H9 (cell line): ENCODE measurements at places on chromosomes 16 and 17.

GRCh38 chr17:51121620-51122472 is 1.2 kb upstream of the SPAG9 start:
- peak; percentile 89 for DNase-seq

DNA sequence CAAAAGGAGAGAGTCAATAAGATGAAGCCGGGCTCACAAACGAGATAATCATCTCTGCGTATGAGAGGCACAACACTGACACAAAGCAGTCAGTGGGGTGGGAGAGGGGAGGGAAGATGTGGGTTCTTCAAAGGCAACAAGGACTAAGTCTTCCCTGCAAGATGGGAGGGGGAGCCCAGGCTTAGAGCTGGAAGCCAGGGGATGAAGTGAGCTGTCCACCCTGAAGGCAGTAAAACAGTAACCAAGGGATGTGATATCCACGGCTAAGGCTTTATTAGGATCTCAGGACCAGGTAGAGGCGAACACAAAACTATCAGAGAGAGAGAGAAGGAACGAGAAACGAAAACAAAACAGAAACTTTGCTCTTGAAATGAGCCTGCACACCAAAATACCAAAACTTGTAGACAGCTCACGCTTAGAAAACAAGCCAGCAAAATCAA is 115.9 kb downstream of the DYNLRB2 start:
- DNase-seq = no peak

GRCh38 chr16:85947230-85948137 is 48.5 kb downstream of the IRF8 start:
- no peak for DNase-seq

DNA sequence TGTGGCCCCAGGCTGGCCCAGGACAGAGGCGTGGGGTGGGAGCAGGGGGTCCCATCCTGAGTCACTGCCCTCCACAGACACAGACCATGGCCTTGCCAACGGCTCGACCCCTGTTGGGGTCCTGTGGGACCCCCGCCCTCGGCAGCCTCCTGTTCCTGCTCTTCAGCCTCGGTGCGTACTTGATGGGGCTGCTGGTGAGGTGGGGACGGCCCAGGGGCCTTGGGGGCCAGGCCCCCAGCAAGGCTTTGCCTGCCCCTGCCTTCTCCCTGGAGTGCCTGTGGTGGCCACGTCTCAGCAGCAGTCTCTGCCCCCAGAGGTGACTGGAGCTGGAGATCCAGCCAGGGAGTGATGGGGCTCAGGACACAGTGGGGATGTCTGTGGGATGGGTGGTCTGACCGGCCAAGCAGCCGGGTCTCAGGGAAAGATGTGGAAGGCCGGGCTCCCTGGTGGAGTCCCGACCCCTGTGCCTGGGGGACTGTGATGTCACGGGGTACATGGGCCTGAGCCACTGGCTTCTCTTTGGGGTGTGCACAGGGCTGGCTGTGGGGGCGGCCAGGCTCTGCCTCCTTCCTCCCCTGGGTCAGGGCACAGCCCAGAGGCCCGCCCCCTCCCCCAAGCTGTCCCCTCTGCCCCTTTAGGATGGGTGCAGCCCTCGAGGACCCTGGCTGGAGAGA is 2.2 kb downstream of the MSLN start:
- no peak for DNase-seq

DNA sequence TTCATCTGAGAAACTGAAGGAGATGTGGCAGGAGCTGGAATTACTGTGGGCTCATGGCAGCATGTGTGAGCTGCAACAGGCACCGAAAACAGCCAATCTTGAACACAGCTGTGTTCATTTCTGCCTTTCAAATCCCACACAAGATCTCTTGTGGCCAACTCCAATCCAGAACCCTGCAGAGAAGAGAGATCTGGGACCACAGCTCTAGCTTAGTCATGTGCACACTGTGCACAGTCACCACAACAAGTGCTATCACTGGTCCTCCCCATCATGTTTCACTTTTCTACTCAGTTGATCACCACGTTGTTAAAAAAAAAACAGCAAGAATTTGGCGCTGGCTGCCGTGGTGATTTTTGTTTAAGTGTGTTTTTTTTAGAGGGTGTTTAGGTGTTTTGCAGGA is 254.5 kb upstream of the ELAC2 start:
- DNase-seq = no peak

GRCh38 chr17:66649818-66650543 is 184.9 kb upstream of the CACNG5 start:
- DNase-seq = no peak

GRCh38 chr17:1627182-1627981 is 1.3 kb downstream of the SLC43A2 start:
- peak; percentile 60 for DNase-seq

GRCh38 chr17:35242805-35243560 is at the start of gene SLFN5:
SLFN5 (plus strand) TSS chr17:35243072; CDS start chr17:35258691, 15,619 bp downstream.
- peak; percentile 96 for DNase-seq

DNA sequence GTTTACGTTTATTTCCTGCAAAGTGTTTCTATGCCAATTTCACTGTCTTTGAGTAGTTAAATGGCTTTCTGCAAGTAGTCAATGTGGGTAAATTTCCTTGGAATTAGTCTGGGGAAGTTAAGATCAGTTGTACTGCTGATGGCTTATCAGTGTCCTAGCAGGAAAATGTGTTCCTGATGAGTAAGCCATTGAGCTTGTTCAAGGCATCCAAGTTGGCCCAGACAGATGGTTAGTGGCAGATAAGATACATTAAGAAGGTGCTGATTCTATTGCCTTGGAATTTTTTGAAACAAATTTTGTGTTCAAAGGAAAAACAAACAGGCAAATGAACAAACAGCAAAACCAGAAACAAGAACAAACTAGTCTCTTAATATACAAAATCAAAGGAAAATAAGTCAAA is 258.4 kb downstream of the MAP2K6 start:
- no peak for DNase-seq

GRCh38 chr17:27956601-27957445 is 63.7 kb upstream of the LYRM9 start:
- DNase-seq = no peak

- peak; percentile 54 for DNase-seq
Measured at GRCh38 chr16:66382171-66382965, 15.9 kb downstream of the CDH5 start.

GRCh38 chr16:89407282-89407924 is 83.0 kb downstream of the ANKRD11 start:
- DNase-seq = no peak

DNA sequence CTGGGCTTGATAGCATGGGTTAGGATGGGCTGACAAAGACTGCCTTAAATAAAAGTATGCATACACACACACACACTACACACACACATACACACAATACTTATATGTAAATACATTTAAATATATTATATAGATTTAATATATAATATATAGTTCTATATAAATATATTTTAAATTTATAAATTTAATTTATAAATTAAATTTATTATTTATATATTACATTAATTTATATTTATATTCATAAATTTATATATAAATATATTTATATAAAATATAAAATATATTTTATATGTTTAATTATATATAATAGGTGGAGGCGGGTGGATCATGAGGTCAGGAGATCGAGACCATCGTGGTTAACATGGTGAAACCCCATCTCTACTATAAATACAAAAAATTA is 83.2 kb downstream of the CDH13 start:
- DNase-seq = no peak

DNA sequence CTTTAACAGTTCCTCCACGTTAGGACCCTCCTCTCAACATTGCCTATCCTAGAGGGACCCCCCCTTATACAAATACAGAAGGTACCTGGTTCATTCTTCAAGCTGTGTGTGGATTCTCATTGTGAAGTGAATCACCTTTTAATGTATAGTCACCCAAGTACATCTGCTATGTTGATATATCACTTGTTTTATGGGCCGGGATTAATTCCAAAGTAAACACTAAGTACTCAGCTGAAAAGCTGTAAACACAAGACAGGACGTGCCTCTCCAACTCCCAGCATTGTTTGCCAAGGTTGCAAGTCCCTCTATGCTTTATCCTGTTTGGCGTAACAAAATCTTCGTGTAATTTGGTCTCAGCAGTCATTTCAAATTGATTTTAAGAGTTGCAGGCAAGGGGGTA is 123.6 kb downstream of the RBFOX1 start:
- no peak for DNase-seq

DNA sequence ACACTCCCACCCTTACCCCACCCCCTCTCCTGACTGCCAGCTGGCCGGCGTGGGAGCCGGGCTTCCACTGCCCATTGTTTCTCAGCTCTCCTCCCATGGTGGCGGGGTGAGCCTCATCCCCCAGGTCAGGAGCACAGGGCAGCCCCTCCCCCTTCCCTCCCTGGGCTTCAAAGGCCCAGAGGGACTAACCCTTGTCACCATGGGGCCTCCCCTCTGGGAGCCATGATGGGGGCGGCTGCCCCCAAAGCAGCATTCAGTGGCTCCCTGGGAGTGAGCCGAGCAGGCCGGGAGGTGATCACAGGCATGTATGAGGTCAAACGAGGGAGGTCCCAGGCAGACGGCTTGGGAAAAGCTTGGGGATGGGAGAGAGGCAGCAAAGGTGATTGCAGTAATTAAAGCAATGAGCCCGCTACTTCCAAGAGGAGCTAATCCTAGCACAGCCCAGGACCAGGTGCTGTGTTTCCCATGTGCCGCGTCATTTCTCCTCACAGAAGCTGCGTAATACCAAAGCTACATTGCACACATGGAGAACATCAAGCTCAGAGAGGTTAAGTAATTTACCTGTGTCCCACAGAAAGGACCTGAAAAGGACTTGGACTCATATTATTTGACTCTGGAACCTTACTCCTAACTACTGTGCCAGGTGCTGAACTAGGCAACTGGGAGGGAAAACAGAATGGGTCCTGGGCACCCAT is 24.5 kb downstream of the CDK5RAP3 start:
- peak; percentile 67 for DNase-seq

DNA sequence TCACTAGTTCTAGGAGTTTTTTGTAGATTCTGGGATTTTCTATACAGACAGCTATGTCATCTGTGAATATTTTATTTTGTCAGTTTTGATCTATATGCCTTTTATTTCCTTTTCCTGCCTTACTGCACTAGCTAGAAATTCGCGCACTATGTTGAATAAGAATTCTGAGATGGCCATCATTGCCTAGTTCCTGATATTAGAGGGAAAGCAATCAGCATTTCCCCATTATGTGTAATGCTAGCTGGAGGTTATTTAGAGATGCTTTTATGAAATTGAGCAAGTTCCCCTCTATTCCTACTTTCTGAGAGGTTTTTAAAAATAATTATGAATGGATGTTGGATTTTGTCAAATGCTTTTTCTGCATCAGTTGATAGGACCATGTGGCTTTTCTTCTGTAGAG is 23.8 kb downstream of the MPRIP start:
- no peak for DNase-seq

DNA sequence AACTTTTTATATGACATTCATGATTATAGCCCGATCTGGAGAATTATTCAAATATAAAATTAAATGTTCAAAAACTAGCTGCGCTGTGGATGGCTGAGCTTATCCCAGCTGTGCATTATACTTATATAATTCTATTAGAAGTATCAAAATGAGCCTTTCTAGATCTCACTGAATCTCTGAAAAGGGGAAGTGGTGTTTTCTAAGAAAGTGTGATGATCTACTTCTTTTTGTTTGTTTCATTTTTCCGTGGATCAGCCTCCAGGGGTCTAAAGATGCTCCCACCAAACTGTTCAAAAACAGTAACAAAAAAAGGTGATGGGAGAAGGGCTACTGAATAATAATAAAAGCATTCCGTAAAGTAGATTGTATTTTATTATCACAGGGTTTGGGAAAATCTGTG is 411.3 kb upstream of the PSMD7 start:
- DNase-seq = no peak

GRCh38 chr17:13283606-13284005 is 265.8 kb upstream of the ELAC2 start:
- DNase-seq = peak; percentile 40

GRCh38 chr16:72569677-72570076 is 397.7 kb upstream of the PMFBP1 start:
- no peak for DNase-seq

- no peak for DNase-seq
Measured at GRCh38 chr17:19290066-19290705, 53.0 kb downstream of the EPN2 start.

DNA sequence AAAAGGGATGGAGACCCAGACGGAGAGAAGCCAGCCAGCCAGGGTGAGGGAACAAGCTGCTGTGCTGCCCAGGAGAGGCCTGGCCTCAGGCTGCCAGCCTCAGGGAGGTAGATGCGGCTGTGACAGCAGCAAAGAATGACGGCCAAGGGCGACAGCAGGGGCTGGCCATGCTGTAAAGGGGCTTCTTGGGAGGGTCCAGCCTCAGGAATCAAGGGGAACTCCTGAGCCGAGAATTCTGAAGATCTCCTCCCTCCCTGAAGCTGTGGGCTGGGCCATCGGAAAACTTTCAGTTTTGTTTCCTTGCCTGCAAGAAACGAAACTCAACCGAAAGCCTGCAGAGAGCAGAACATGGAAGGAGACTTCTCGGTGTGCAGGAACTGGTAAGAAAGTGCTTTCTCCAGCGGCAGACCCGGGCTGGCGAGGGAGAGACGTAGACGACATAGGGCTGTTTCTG is at the start of gene XAF1:
TSS of gene XAF1 (plus strand) at position 316 of the 454 bp plus-strand sequence. CDS start at position 349, 33 bp downstream.
- DNase-seq = no peak

- no peak for DNase-seq
Measured at GRCh38 chr17:64183815-64184214, 53.9 kb upstream of the ERN1 start.

- no peak for DNase-seq
Measured at GRCh38 chr16:30046178-30046577, 15.1 kb upstream of the TLCD3B start.

GRCh38 chr17:42031584-42031983 is 11.7 kb downstream of the NKIRAS2 start:
- no peak for DNase-seq

DNA sequence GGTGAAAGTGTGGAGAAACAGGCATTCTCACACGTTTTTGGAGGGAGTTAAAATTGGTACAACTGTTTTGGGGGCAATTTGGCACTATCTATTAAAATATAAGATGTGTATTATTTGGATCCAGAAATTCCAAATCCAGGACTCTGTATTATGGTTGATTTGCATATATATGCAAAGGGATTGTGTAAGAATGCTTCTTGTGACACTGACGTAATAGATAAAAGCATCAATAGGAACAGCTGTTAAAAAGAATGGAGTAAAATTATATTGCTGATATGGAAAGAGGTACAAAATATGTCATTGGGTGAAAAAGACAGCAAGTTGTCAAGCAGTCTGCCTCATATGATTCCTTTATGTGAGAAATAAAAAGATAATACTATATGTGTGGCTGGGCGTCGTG is 17.3 kb downstream of the FA2H start:
- DNase-seq = no peak

DNA sequence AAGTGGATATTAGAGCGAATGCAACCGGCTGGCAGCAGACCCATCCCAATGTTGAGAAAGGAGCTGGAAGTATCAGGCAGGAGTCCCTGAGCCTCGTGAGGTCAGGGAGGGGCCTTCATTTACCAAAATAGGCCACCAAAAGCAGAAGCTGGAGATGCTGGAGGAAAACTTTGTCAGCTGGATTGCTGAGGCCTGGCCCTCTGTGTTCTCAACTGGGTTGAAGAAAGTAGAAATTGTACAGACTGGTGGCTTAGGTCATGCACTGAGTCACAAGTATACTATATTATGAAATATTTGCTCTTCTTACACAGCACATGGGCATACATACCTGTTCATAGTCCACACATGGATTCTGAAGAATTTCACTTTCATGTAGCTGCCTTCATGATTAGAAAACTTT is 23.2 kb upstream of the TEKT3 start:
- DNase-seq = no peak

- no peak for DNase-seq
Measured at GRCh38 chr16:85185303-85186100, 73.2 kb upstream of the CIBAR2 start.
